ENCODE measurements at places on chromosomes 11 and 22.

GRCh38 chr11:64313491-64314145 lies 3.7 kb downstream of the TRMT112 start:
- DNase-seq = no peak

GRCh38 chr11:83219095-83219494 lies 25.6 kb downstream of the ANKRD42 start:
- DNase-seq = no peak

- DNase-seq = no peak
Measured at GRCh38 chr11:46675288-46675851, 25.0 kb downstream of the ARHGAP1 start.

GRCh38 chr11:9206496-9206895 lies 58.7 kb downstream of the DENND5A start:
- DNase-seq = no peak
